ENCODE measurements at places on chromosomes 7 and 10.

DNA sequence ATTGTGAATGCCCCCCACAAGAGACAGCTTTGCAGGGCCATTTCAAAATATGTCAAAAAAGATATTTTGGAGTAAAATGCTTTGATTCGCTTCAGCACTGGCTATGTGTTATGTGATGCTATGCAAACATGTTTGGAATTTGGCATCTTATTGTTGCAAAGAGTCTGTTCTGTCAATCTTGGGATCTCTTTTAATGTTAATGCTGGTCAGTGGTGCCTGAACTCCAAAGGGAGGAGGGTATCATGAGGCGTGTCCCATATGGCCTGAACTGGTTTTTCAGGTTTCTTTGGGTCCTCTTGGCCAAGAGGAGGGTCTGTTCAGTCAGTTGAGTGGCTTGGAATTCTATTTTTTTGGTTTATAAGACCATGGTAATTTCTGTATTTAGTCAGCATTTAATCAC, 81.4 kb downstream of the HECW1 start:
- no peak for DNase-seq

DNA sequence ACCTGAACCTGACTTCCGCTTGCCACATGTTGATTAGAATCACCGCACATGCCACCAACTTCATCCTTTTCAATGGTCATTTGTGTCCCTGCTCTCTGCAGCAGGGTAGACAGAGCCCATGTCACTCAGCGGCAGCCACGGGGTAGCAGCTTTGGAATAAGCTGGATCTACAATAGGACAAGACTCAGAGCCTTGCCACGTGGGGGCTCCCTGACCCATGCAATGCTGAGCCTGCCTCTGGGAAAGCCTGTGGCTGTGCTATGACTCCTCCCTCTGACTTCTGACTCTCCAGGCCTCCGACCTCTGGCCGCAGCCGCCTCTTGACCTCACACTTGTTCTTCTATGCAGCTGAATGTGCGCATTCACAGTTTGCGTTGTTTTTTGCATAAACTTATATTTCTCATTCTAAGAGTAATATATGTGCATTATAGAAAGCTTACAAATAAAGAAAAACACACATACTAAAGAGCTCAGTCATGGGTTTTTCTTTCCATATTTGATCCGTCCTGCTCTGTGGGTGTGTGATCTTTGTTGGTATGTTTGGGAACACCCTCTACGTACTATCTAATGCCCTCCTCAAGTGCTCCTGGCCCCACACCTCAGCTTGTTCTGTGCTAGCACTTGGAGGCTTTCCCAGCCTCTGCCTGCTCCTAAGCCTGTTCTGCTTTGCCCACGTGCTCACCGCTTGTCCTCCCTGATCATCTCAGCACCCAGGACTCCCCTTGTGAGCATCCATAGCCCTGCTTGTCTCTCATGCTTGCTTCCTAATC, 198.0 kb upstream of the MKI67 start:
- DNase-seq = no peak

DNA sequence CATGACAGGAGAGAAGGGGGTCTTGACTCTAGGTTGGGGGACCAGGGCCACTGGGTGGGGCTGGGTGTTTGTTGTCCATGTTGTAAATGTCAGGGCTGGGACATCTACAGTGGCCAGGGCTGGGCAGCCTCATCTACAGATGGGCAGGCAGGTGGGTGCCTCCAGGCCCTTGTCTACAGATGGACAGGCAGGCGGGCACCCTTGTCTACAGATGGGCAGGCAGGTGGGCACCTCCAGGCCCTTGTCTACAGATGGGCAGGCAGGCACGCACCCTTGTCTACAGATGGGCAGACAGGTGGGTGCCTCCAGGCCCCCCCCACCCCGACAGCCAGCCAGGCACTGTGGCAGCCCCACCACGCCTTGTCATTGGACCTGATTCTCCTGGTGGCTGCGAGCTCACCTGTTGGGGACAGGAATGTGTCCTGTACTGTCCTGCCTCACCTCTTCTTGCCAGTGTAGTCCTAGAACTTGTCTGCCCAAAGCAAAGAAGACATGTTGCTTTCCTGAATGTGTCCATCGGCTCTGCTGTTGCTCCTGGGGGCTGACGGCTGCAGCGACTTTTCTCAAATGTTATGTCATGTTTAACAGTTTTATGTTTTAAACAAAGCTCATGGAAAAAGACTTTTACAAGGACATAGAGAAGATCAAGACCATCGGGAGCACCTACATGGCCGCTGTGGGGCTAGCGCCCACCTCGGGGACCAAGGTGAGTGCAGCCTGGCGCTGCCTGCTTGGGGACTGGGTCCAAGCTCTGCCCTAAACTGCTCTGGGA, 129.9 kb downstream of the ADCY1 start:
- no peak for DNase-seq

GRCh38 chr7:84058311-84059076, 136.1 kb downstream of the SEMA3A start:
- DNase-seq = peak; percentile 80

DNA sequence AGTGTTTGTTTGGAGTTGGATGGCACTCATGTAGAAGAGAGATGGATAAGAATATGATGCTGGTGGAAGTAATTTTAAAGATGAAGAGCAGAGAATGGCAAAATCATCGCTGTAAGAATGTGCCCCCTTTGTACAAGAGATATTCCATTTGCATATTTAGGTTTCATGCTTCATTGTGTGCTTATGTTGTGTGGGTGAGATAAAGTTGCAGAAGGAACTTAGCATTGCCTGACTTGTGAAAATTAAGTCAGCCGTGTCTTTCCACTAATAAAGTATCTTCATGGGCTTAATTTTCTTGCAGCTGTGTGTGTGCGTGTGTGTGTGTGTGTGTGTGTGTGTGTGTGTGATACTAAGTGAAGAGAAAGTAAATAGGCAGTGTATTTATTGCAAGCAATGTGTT, 381.9 kb downstream of the OTUD1 start:
- no peak for DNase-seq

DNA sequence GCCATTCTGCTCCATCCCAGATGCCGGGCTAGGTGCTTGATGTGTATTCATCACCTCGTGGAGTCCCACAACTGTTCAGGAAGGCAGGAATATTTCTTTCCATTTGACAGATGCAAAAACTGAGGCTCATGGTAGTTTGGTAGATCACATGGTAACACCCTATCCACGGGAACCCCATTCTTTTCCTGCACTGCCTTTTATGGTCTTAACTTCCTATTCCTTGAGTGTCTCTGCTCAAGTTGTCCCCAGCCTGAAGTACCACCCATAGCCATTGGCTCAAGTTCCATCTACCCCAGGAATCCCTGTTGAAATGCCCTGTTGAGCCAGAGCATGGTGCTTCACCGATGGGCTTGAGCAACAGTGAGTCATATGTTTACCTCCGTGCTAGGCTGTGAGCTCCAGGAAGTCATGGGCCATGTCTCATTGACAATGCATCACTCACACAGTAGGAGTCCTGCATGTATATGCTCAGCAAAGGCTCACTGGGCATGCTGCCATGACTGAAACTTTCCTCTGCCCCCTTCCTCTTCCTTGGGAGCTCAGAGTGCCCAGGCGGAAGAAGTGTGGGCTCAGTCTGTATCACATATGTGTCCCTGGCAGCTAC, 71.7 kb upstream of the ADAM12 start:
- peak; percentile 84 for DNase-seq

DNA sequence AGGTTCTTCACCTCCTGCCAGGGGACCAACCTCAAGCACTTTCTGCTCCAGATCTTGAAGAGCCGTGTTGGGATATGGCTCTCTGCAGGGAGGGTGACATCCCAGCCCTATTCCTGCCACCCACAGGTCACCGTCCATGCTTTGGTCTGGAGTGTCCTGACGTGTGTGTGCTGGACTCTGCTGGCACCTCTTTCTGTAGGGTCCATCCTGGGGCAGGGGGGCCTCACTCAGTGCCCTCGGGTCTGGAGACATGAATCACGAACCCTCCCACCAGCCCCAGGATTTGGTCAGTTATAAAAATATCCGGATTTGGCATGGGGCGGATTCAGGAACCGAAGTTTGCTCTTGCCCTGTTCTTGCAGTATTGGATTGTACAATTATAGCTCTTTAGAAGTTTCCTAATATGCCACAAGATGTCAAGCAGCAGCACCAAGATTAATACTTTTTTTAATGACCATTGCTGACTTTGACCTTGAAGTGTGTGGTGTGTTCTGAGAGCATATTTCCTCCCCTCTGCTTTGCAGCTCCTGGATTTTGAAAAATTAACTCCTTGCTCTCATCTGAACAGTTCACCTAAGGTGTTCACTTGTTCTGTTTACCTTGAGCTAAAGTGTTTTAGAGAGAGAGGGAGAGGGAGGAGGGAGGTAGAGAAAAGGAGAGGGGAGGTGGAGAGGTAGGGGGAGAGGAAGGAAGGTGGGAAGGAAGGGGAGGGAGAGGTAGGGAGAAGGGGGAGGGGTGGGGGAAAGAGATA, 95.4 kb upstream of the SHH start:
- DNase-seq = no peak

DNA sequence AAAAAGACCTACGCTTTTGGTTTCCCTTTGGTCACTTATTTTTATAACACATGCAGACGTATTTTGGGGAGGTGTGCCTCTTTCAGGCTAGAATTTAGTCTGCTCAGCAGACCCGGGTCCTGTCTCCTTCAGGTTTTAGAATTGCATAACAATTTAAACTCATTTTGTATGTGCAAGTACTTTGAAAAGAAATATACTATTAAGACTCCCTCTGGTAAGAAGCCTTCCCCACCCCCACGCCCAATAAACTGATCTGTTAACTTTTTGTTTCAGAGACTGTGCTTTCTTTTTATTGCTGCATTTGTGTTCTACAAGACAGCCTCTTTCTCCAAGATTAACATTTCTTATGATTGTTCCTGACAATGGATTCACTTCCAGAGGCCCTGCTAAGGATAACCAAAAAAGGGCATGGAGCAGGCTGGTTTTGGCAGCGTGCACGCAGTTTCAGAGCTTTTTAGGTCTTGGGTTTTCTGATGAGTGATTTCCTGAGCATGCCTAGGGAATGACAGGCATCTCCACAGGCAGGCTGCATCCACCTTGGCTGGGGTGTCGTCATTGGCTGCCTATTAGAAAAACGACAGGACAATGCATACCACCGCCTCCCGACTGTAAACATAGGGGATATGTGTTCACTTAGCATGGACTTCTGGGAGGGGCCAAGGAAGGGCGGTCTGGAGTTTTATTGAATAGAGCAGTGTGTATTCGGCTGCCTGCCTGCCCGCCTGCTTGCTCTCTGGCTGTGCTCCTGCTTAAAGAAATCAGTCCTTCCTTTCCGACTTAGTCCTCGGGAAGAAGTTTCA, at the start of gene CALD1:
TSS of gene CALD1 (plus strand) at position 694 of the 800 bp plus-strand sequence. CDS start 88,100 bp downstream, outside the sequence.
- peak; percentile 99 for DNase-seq

GRCh38 chr7:129493555-129493954, 8.8 kb upstream of the SMKR1 start:
- no peak for DNase-seq

GRCh38 chr7:34900891-34901513, 136.3 kb downstream of the DPY19L1 start:
- DNase-seq = no peak

DNA sequence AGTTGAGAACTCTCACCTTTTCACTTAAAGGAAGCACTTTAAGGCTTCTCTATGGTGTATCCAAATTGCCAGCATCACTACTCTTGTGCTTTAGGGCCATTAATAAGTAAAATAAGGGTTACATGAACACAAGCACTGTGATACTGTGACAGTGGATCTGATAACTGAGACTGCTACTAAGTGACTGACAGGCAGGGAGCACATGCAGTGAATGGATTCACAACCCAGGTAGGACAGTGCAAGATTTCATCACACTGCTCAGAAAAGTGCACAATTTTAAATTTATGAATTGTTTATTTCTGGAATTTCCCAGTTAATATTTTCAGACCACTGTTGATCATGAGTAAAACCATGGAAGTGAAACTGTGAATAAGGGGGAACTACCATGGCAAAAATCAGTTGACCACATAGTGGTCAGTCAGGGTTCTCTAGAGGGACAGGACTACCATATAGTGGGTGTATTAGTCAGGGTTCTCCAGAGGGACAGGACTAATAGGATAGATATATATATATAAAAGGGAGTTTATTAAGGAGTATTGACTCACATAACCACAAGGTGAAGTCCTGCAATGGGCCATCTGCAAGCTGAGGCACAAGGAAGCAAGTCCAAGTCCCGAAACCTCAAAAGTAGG, 20.9 kb upstream of the CYP51A1 start:
- DNase-seq = no peak

All from iris pigment epithelial cell (primary cell).